Activated CD8-positive, alpha-beta memory T cell treated with anti-CD3 and anti-CD28 coated beads, Interleukin-2, amount 10 ng/mL, durations not matched to agents 7 days and 5 days (primary cell): ENCODE measurements at places on chromosomes 6 and 20. TPM values are rescaled to one million over a fixed set of nuclear protein-coding genes. Genes with fewer than 3 reads are reported as not detected.

DNA sequence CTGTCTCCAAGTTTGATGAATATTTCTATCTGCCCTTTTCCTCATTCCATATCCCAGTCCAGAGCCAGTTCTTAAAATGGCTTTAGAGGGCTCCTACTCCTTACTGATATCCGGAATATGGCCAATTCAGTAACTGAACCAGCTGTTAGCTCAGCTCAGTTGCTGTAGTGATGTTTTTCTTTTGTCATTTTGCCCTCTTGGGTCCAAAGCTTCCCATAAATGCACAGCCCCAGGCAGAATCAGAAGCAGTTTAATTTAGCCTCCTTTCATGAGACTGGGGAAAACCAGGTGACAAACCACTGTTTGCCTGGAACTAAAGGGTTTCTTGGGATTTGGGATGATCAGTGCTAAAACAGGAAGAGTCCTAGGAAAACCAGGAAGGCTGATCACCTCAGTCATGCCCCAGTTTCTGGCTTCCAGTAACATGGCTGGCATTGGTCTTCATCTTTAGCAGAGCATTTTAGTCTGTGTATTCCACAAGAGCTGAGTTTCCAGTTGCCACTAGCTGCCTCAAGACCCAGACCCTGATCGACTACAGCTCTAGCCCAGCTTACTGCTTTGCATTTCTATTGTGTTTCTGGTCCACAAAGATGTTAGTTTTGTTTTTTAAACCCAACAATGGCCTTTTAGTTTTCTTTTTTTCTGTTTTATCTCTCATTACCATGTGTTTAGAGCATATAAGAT is 40.6 kb upstream of the REV3L start:
- DNase-seq: no peak

DNA sequence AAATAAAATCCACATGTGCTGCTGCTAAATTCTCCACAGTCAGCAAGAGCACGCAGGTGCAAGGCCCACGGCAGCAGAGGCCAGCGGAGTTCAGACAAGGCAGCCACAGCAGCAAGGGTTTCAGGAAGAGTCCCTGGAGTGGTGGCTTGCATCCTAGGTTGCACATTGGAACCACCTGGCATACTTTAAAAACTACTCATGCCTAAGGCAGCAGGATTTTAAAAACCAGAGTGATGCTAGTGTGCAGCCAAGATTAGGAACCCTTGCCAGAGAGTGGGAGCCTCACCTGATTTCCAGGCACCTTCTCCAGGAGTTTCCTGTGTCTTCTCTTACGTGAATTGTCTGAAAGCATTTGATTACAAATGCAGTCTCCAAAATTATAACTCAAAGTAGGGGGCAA is 104.0 kb upstream of the GPR6 start:
- no peak for DNase-seq

The ZNF165 gene
- total RNA-seq: 0.61 TPM

GRCh38 chr6:3752531-3753227 is 1.2 kb upstream of the PXDC1 start:
- DNase-seq: no peak

DNA sequence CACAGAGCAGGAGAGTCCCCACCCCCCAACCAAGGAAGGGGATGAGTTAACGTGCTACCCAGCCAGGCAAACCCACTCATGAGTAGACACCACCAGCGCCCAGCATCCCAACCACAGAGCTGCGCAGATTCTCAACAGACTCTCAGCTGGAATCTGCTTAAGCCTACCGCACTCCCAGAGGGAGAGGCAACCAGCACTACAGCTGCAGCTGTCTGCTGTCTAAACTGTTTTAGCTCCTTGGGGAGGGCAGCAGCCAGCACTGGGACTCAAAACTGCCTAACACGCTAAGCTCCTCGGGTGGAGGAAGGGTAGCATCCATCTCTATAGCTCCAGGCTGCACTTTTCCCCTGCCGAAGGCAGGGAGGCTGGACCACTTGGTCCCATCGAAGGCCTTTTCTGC is 539.8 kb downstream of the EPHA7 start:
- no peak for DNase-seq

DNA sequence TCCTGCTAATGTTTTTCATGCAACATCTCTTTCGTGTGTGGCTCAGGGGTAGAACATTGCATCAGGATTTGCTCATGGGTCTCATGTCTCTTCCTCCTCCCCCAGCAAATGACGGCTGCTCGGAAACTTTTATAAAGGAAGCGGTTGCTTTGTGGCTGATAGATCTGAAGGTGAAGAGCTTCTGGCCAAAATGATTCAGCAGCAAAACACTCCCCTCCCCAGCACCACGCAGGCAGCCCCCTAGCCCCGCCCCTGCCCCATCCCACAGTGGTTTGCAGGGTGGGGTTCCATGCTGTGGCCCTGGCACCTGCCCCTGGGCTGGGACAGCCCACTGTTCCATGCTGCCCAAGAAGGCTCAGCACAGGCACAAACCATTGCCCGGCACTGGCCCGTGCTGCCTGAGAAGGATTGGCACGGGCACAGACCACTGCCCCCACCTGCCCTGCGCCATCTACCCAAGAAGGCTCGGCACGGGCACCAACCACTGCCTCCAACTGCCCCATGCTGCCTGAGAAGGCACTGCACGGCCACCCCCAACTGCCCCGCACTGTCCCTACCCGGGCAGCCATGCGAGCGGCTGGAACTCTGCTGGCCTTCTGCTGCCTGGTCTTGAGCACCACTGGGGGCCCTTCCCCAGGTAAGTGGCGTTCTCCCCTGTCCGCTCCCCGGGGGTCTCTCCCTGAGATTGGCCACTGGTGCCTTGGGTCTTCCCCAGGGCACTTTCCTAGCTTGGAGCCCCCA is at the start of gene CST7:
Gene CST7, plus strand, starts transcription at position 331 of the 741 bp plus-strand sequence. Its CDS starts 237 bp downstream, at position 568.
- DNase-seq: peak; percentile 97

GRCh38 chr20:12207875-12208274 is 290.2 kb downstream of the BTBD3 start:
- no peak for DNase-seq

DNA sequence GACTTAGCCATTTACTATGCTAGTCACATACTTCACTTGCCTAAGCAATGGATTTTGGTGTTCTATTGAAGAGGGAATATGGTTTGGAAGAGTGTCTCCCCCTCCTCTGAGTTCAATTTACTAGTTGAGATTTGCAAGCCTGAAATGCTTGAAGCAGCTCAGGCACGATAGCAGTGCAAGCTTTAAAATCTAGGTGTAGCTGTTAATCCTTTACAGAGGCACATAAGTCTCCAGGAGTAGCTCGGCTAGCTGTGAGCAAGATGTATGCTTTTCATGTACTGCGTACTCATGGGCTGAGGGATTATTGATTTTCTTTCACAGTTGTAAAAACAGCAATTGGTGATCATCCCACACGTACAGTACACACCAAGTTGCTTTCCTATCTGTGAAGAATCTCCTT is 726 bp downstream of the FLRT3 start:
- no peak for DNase-seq

DNA sequence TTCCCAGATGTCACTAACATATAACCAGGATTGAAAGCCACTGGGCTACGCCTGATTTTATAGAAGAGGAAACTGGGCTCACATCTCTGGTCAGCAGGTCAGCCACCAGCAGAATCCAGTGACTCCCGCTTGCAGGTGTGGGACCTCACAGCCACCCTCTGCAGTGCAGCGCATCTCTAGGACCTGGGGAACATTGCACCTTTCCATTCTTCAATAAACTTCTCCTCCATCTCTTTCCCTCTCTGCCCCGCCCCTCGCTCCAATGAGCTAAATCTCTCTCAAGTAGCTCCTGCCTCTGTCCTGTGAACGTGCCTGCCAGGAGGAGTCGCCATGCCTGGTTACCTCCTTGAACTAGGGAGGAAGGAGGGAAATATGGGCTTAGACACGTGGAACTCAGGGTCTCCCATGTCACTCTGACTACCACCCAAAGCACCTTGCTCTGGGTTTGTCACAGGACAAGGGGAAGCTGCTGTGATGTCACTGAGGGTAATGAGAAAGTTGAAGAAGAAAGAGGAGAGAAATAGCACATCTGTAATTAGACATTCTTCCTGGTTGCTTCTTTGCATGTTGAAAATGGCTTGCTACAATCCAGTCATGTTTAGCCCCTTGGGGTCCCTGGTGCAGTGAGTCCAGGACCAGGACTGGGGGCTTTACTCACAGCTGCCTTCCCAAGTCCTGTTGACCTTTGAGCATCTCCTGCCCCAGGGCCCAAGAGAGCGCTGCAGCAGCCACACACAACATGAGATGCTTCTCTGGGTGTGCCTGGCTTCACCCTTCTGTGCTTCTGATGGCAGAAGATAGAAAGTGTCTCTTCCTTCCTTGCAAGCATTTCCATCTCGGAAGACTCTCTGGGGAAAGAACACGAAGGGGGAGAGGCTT is 469.4 kb downstream of the PREX1 start:
- DNase-seq: no peak

- no peak for DNase-seq
These were observed 13.6 kb upstream of the CHD6 start for GRCh38 chr20:41631826-41632225.

DNA sequence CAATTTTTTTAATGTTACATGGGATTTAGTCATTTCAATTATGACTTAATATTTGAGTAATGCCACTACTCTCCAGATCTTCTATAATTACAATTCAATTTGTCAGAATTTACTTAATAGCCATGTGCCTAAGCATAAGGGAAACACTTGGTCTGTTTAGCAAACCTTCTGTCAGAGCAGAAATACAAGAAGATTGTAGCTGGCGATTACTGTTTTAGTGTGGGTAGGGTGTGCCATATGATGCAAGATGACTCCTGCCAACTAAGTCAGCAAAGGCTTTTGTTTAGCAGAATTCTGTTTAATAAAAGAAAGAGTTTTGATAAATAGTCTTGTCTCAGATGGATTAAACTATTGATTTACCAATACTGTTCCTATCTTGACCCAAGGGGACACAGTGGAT is 455.4 kb downstream of the RNF144B start:
- no peak for DNase-seq

GRCh38 chr20:13608066-13608465 is 30.7 kb downstream of the TASP1 start:
- no peak for DNase-seq

DNA sequence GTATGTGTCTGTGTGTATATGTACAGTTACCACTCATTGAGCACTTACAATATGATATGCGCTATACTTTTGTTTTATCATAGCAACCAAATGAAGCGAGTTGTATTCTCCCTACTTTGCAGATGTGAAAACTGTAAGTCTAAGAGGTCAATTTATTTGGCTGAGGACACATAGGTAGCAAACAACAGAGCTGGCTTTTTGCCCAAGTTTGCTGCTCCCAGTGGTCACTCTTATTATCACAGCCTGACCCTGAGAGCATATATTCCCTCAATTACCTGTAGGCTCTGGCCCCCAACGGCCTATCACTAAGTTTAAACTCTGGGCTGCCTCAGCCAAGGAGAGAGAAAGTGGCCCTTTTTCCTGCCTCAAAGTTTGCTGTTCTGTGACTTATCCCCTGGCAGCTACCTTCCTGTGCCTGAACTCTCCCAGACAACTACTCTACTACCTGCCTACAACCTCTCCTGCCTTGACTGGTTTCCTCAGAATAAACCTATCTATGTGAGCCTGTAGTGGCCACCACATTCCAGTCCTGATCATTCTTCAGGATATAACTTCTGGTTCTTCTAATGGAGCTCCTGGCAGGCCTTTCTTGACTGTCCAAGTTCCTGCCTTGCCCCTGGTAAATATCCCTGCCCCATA is 221.8 kb downstream of the FRK start:
- DNase-seq: no peak

The HRH3 gene
- total RNA-seq: not detected

GRCh38 chr20:37886851-37887297 is 16.1 kb upstream of the VSTM2L start:
- DNase-seq: no peak

- DNase-seq: no peak
These were observed 233.6 kb downstream of the ADGRB3 start for GRCh38 chr6:68868646-68869045.

The KCNS1 gene
- total RNA-seq: 0.49 TPM

The PROKR2 gene
- total RNA-seq: not detected

The BHLHE23 gene
- not detected for total RNA-seq

GRCh38 chr6:134427721-134428120 is 109.8 kb upstream of the SGK1 start:
- no peak for DNase-seq

The SMPDL3A gene
- total RNA-seq: 0.52 TPM

DNA sequence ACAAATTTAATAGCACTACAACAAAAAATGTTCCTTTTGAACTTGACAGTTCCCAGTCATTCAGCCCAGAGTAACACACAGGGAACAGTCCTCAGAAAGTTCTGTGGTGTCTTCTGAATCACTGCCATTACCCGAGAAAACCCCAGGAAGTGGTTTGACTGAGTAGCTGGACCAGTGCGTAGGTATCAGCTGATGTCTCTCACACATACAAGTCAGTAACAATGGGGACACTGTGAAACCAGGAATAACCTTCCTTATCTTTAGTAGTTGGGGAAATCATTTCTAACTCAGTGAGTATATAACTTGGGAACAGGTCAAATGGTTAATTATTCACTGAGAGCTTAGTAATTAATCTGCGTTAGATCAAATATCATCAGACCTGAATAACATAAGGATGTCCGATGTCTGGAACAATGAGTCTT is 73.1 kb downstream of the HIVEP2 start:
- DNase-seq: peak; percentile 85
